ENCODE measurements at places on chromosomes 5 and 9. TPM values are rescaled to one million over a fixed set of nuclear protein-coding genes. Genes with fewer than 3 reads are reported as not detected.

- DNase-seq, result no peak
- no peak overlapping the region for H3K27ac ChIP-seq
- H3K4me3 ChIP-seq, result no peak overlapping the region
- H3K27me3 ChIP-seq, result no peaks in the 10 kb centered on the region
- H3K36me3 ChIP-seq, result no peaks in the 10 kb centered on the region
Measured at GRCh38 chr5:81408496-81408895, 14.6 kb upstream of the ACOT12 start.

DNA sequence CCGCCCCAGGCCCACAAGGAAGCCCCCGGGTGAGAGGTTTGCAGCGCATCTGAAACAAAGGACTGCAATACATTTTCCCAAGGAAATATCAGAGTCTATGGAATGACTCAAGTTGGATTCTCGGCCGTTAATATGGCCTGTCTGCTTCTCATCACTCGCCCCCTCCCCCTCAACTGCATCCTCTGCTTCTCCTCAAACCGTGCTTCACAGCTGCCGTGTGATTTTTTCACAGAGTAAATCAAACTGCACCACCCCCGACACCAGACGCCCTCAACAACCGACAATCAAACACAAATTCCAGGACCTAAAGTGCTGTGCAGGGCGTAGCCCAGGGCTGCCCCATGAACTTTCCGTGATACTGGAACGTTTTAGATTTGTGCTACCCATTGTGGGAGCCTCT is 176.9 kb downstream of the ROR2 start:
- H3K36me3 ChIP-seq, result no peaks in the 10 kb centered on the region
- no peak overlapping the region for H3K4me3 ChIP-seq
- no peaks in the 10 kb centered on the region for H3K27me3 ChIP-seq
- no peak for DNase-seq
- H3K4me1 ChIP-seq, result peaks cover 7% of the 10 kb centered on the region

DNA sequence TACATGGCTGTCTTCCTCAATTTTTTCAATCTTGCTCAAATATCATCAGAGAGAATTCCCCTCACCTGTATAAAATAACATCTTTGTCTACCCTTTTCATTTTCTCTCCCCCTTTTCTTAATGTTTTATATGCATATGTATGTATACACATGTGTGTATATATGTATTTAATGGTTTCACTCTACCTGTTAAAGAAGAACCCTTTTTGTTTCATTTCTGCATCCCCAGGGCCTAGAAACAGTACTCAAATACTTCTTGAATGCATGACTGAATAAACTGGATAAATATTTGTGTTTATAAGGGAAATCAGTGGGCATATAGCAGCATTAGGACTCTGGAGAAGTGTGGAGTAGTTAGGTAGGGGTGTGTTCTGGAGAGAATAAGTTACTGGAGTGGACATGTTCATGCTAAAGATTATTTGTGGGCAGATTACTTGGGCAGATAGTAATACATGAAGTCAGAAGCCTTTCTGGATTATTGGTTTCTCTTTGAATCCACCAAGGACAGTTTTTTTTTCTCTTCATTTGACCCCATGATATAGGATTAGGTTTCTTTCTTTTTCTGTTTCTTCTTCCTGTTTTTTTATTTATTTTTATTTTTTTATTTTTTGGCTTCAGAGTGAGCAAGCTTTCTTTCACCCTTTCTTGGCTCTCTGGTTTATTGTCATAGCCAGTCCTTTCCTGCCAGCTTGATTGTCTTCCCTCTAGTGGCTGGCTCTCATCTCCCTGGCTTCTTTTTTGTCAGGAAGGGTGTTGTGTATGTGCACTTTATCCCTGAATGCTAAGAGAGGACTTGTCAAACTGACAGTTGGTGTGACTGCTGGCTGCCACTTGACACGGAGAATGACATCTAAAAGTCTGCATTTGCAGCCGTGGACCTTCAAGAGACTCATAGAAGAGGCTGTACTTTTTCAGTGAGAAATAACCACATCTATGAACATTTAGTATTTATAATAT is 89.3 kb downstream of the ZCCHC7 start:
- H3K27ac ChIP-seq, result no peak overlapping the region
- H3K27me3 ChIP-seq, result no peaks in the 10 kb centered on the region
- peaks cover 6% of the 10 kb centered on the region for H3K36me3 ChIP-seq
- H3K4me3 ChIP-seq, result no peak overlapping the region
- H3K4me1 ChIP-seq, result no peaks in the 10 kb centered on the region

- no peaks in the 10 kb centered on the region for H3K27me3 ChIP-seq
- no peaks in the 10 kb centered on the region for H3K36me3 ChIP-seq
Measured at GRCh38 chr5:96814041-96814440, 6.3 kb upstream of the ERAP1 start.

- H3K4me1 ChIP-seq, result peaks cover 5% of the 10 kb centered on the region
- DNase-seq, result peak; percentile 14
- no peaks in the 10 kb centered on the region for H3K36me3 ChIP-seq
Measured at GRCh38 chr9:85040821-85041465, 371.4 kb downstream of the NTRK2 start.

DNA sequence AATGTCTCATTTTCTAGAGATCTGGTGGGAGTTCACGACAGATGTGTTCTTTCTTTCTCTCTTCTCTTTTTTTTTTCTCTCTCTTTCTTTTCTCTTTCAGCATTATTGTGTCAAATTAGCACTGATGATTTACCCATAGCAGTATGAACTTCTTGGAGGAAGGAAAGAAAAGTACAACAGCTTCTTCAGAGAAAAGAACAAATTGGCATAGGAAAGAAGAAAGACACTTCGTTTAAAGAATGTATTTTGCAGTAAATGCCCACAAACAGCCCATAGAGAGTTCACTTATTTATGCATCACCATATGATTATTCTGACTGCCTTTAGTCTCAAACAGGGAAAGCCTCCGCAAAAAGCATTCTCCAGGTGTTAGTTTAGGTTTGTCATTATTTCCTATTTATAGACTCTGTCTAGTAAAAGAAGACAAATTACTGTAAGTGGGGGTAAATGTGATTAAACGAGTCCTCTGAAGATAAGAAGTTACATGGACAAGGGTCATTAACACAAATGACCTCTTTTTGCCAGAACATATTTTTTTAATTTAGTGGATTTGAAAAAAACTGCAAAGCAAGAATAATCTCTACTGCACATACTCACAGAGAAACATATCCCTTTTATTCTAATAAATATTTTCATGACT is 68.0 kb downstream of the POU5F2 start:
- H3K4me1 ChIP-seq, result no peaks in the 10 kb centered on the region
- no peak for DNase-seq
- no peaks in the 10 kb centered on the region for H3K27me3 ChIP-seq
- no peaks in the 10 kb centered on the region for H3K36me3 ChIP-seq

GRCh38 chr5:42597318-42597937 is 159.2 kb upstream of the CCDC152 start:
- H3K27ac ChIP-seq, result no peak overlapping the region
- no peak for DNase-seq
- no peaks in the 10 kb centered on the region for H3K27me3 ChIP-seq
- no peak overlapping the region for H3K4me3 ChIP-seq

DNA sequence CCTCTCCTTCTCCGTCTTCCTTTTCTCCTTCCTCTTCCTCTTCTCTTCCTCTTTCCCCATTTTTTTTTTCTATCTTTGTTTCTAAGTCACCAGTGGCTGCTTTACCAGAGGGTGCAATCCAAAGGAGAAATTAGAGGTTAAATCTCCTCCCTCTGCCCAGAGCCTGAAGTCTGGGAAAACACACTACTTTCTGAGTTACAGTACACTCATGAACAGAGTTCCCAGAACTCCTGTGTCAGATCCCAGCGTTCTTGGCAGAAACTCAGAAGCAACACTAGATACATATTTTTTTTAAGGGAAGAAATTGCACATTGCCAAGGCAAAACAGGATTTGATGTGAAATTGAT is 189.0 kb downstream of the SNCAIP start:
- no peaks in the 10 kb centered on the region for H3K27me3 ChIP-seq
- H3K4me3 ChIP-seq, result no peak overlapping the region
- H3K36me3 ChIP-seq, result no peaks in the 10 kb centered on the region
- H3K27ac ChIP-seq, result no peak overlapping the region

Gene DIPK1B
- polyA plus RNA-seq, result 13.3 TPM
